ENCODE measurements at places on chromosomes 12 and 14.

DNA sequence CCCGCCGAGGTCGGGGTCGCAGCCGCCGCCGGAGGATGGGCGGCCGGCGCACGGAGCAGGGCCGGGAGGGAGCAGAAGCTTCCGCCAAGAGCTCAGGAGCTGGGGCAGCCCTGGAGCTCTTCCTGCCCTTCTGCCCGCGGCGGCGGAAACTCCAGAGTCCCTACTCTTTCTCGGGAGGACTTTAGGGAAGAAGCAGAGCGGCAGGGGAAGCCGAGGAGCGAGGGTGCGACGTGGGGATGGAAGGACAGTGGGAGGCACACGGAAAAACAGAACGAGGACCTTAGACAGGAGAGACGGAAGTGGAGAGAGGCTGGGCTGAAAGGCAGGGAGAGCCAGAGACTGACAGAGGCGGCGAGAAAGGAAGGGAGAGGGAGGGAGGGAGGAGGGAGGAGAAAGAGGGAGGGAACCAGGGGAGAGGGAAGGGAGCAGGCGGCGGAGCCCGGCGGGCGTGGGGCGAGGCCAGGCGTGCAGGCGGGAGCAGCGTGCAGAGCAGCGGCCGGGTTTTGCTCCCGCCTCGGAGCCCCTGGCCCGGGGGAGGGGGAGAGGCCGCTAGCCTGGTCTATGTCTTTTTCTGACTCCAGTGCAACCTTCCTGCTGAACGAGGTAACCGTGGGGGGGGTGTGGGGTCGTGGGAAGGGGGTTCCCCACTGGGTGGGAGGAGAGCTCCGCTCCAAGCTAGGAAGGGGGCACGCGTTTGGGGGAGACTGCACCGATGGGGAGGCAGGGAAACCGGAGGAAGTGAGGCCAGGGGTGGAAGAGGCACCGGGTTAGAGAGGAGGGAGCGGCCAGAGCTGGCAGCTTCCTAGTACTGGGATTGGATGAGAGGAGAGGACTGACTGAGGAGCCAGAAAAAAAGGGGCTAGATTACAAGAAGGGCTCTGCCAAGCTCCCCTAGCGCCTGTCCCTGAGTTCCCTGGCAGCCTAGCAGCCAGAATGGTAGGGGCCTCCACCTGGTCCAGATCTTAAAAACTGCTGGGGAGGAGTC is 2.9 kb upstream of the CACNB3 start:
- no peak overlapping the region for H3K27ac ChIP-seq
- peak; percentile 74 for DNase-seq
- H3K4me3 ChIP-seq: peak overlapping the region; percentile 87
- H3K4me1 ChIP-seq: peaks cover 52% of the 10 kb centered on the region
- peaks cover 76% of the 10 kb centered on the region for H3K27me3 ChIP-seq

GRCh38 chr12:52873832-52874572 is 25.2 kb upstream of the KRT78 start:
- DNase-seq: peak; percentile 48
- H3K27me3 ChIP-seq: peaks cover 31% of the 10 kb centered on the region
- no peaks in the 10 kb centered on the region for H3K36me3 ChIP-seq
- no peak overlapping the region for H3K27ac ChIP-seq

- H3K4me3 ChIP-seq: no peak overlapping the region
- peaks cover 2% of the 10 kb centered on the region for H3K36me3 ChIP-seq
- no peak for DNase-seq
- no peak overlapping the region for H3K27ac ChIP-seq
- H3K4me1 ChIP-seq: peaks cover 12% of the 10 kb centered on the region
Measured at GRCh38 chr12:117872546-117873169, 96.1 kb downstream of the KSR2 start.

DNA sequence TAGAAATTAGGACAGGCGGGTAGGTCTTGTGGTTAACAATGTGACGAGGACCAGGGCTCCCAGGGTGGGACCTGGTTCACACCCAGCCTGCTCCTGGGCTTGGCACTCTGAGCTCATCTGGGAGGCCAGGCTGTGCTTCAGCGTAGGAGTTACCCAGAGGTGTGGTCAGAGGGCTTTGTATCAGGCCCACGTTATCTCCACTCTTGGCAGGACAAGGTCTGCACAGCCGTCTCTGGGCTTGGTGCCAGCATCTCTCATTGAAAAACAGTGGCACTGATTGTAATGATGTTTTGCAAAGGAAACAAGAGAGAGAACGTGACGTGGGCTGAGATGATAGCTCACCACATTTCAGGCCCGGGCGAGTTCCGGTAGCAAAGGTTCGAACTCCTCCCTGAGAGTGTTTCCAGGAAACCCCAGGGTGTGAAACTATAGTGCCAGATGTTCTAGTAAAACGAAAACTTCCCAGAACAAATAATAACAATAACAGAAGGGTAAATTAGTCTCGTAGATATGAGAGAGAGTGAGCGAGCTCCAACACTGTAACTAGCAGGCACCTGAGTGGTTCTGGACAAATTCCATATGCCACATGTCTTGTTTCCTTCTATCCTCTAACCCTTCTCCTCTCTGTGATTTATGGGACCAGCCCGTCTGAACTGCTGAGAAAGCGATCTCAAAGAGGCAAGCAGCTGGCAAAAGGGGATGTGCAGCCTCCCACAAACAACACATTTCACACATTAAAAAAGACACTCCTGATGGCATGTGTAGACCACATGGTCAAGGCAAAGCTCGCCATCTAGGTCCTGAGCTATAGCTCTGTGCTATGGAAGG is 227.3 kb downstream of the KTN1 start:
- H3K4me1 ChIP-seq: peaks cover 8% of the 10 kb centered on the region
- no peaks in the 10 kb centered on the region for H3K27me3 ChIP-seq
- no peak overlapping the region for H3K4me3 ChIP-seq
- H3K36me3 ChIP-seq: peaks cover 34% of the 10 kb centered on the region

DNA sequence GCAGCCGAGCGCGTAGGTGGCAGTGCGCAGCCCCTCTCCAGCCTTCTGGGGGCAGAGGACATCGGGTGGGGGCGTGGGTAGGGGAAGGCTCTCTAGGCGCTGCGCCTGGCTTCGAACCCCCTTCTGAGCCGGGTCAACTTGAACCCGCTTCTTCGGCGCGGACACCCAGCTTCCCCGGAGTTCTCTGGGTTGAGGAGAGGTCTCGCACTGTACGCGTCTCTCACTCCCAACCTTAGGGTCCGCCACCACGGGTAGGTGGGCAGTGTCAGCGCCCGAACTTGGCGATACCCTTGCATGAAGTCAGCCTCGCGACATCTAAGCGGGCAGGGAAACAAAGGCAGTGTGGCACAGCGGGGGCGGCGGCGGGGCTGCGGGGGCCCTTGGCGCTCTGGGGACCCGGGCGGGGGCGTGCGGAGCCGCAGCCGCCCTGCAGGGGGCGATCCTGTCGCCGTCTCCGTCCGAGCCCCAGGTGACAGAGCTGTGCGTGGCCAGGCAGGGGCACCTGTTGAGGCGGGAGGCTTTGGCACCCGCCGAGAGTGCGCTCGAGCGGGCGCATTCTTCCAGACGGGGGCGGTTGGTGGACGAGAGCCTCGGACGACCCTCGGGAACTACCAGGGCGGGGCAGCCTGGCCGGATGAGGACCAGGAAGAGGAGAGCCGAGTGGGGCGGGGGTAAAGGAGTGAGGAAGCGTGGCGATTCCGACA is 1.1 kb downstream of the GALNT16 start:
- H3K36me3 ChIP-seq: no peaks in the 10 kb centered on the region
- H3K4me1 ChIP-seq: peaks cover 21% of the 10 kb centered on the region
- DNase-seq: peak; percentile 73
- H3K27ac ChIP-seq: no peak overlapping the region
- peaks cover 57% of the 10 kb centered on the region for H3K27me3 ChIP-seq

DNA sequence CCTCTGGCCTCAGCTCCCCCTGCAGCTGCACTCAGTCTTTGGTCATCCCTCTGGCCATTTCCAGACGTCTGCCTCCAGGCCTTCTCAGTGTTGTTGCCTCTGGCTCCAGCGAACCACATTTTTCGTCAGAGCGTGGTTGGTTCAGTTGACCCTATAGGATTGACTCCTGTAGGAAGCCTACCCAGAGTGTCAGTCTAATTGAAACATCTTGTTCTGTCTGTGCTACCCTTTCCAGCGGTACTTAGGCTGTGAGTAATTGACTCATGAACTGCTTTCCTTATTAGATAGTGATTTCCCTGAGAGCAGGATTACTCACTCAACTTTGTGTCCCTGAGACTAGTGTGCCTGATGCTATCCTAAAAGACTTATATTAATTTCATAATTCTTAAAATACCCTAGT is 373.2 kb downstream of the ATP23 start:
- DNase-seq: no peak
- peaks cover 15% of the 10 kb centered on the region for H3K4me1 ChIP-seq
- H3K27ac ChIP-seq: no peak overlapping the region
- H3K4me3 ChIP-seq: no peak overlapping the region
- peaks cover 3% of the 10 kb centered on the region for H3K27me3 ChIP-seq

- H3K27ac ChIP-seq: no peak overlapping the region
- peaks cover 13% of the 10 kb centered on the region for H3K36me3 ChIP-seq
- H3K27me3 ChIP-seq: no peaks in the 10 kb centered on the region
- H3K4me3 ChIP-seq: no peak overlapping the region
Measured at GRCh38 chr12:130398100-130398848, 60.6 kb downstream of the PIWIL1 start.

DNA sequence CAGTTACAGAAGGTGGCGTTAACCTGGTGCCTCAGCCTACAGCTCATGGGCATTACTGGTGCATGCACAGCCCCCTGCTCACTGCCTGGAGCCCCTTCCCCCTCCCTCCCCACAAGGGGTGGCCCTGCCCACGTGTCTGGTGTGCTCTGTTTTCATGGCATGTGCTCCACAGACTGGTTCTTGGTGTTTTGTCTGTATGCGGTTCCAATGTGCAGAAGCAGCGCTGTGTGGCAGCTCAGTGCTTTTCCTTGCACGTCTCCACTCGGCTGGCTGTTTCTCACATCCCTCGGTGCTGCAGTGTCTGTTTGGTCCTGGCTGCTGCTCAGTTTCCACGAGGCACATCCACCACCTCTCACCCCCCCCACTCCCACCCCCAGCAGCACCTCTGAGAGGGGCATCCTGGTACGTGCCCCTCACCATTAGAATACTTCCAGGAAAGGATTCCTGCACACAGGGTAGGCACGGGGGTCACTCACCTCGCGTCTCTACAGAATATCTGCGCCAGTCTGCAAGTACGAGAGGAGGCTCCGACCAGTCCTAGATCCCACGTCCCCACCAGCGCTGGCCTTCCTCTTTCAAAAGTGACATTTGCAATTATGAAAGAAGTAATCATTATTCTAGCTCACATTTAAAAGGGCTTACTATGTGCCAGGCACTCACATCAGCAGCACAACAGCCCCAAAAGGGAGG is 27.1 kb downstream of the DIO3 start:
- no peak for DNase-seq
- H3K27me3 ChIP-seq: no peaks in the 10 kb centered on the region
- no peak overlapping the region for H3K4me3 ChIP-seq
- no peaks in the 10 kb centered on the region for H3K36me3 ChIP-seq
- H3K4me1 ChIP-seq: no peaks in the 10 kb centered on the region
